Fibroblast of skin of back (primary cell): ENCODE measurements at places on chromosomes 2 and 18.

DNA sequence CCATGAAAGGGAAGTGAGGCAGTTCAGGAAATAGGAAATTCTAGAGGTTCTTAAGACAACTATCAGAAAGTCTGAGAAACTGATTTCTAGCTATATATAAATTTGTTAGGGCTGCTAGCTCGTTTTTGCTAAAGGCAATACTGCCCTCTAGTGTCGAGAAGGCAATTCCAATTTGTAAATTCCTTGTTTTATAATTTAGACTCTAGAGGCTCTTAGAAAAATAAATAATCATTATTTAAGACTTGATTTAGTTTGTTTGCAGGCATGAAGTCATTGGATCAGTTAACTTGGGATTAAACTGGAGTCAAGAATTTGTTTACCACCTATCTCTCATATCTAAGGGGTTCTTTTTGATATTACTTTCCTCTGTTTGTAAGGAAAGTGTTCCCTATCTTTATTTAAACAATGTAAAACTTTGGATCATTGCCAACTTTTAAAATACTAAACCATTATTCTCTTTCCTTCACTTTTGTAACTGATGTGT, 66.2 kb downstream of the ACVR2A start:
- DNase-seq, result peak; percentile 54

- DNase-seq, result no peak
Measured at GRCh38 chr18:59455728-59456276, 96.7 kb upstream of the LMAN1 start.

DNA sequence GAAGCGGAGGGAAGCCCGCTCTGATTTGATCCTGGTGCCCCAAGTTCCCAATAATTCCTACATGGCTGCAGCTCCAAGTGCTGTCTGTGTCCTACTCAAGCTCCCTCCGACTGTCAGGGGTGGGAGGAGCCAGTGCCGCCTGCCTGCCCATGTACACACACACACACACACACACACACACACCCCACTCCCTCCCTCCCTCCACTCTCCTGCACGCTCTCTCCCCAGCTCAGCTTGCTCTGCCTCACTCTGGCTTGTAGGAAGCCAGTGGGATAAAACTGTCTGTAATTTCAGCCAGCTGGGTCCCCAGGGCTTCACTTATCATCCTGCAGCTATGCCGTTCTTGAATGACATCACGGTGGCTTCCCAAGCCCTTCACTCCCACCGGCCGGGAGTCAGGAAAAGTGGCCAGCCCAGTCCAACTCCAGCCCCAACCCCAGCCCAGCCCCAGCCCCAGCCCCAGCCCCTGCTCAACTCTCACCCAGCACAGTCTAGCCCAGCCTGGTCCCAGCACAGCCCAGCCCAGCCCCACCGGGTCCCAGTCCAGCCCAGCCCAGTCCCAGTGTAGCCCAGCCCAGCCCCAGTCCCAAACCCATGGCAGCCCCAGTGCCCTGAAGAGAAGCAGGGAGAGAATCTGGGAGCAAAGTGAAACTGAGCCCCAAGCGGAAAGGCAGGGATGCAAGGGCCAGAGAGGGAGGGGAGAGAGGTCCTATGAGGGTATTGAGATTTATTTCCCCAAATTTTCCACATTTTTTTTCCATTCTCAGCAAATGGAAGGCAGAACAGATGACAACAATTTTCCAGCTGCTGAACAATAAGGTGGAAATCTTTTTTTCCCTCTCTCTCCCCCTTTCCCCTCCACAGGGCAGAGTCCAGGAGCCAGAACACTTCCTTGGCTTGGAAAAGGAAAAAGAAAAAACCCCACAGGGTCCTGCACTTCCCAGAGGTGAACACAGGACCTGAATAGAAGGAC, 144.0 kb downstream of the TNS1 start:
- DNase-seq, result peak; percentile 100

DNA sequence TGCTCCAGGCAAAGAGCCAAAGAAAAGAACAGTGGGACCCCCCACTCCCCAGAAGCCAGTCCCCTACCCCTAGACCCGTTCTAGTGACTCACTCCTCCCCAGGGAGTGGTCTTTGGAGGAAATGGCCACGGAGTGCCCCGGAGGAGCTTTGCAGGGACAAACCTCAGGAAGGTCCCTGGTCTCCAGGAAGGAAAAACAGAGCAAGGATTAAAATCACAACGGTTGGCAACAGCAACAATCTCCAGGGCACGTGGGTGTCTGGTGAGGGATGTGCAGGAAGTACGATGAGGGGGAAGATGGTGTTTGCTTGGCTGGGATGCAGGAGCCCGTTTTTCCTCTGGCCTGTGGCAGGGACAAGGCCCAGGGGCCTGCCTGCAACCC, 135.0 kb downstream of the SMAD2 start:
- peak; percentile 13 for DNase-seq

DNA sequence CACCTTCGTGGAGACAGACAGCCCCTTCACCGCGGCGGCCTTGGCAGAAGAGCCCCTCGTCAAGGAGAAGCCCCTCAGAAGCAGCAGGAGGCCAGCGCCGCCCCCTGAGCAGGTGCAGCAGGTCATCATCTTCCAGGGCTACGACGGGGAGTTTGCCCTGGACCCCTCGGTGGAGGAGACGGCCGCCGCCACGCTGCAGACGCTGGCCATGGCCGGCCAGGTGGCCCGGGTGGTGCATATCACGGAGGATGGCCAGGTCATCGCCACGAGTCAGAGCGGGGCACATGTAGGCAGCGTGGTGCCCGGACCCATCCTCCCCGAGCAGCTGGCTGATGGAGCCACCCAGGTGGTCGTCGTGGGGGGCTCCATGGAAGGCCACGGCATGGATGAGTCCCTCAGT, 145.7 kb downstream of the PTGR3 start:
- no peak for DNase-seq

DNA sequence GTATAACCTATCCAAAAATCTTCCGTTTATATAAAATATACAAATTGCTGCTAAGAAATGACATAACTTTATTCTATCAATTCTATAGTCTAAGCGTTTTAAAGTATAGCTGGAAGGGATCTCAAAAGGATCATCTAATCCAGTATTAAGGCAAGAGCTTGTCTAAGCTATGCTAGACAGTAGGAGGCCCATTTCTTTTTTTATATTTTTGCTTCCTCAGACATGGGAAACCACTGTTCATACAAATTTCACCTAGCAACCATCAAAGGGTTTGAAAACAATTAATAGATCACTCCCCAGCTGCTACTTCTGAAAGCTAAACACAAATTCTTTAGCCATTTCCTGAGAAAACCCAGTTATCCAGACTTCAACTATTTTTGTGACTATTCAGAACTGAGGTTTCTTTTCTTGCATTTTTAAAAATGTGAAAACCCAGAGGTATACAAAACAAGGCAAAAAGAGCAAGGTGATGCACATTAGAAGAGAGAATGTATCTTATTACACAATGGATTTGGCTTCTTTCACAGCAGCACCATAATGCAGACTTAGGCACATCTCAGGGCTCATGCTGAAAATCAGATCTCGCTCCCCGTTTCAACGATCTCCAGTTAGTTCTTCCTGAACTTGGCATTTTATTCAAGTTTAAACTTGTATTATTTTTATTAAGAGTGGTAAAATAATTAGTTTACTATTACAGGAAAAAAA, 274.4 kb downstream of the LRP1B start:
- no peak for DNase-seq

DNA sequence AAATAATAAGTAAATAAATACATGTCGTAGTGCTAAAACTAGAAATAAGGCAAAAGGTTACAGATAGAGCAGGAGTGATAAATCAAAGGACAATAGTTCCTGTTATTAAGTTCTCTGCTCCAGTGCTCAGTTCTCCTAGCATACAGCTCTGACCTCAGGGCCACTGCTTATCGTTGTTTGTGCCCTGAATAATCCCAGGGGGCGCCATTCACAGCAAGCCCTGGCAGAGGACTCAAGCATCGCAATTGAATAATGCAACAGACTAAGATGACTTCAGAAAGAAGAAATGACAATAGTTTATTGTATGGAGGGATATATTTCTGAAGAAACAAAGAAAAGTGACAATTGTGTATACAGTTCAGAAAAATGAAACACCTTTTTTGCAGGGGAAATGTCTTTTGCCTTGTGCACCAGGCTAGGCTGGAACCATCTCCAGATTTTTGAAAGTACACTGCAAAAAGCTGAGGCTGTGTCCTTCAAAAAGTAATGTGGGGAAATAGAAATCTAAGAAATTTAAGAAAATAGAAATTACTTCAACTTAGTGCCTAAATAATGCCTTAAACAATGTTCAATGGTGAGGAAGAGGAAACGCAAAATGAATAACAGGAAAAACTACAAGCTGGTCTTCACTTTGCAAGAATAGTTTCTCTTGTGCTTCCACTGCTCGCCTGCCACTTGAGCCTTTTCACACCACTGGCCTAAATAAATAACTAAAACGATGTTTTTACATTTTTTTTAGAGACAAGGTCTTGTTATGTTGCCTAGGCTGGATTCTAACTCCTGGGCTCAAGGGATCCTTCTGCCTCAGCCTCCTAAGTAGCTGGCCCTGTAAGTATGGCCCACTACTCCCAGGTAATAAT, 19.0 kb upstream of the CCNYL1 start:
- peak; percentile 39 for DNase-seq

DNA sequence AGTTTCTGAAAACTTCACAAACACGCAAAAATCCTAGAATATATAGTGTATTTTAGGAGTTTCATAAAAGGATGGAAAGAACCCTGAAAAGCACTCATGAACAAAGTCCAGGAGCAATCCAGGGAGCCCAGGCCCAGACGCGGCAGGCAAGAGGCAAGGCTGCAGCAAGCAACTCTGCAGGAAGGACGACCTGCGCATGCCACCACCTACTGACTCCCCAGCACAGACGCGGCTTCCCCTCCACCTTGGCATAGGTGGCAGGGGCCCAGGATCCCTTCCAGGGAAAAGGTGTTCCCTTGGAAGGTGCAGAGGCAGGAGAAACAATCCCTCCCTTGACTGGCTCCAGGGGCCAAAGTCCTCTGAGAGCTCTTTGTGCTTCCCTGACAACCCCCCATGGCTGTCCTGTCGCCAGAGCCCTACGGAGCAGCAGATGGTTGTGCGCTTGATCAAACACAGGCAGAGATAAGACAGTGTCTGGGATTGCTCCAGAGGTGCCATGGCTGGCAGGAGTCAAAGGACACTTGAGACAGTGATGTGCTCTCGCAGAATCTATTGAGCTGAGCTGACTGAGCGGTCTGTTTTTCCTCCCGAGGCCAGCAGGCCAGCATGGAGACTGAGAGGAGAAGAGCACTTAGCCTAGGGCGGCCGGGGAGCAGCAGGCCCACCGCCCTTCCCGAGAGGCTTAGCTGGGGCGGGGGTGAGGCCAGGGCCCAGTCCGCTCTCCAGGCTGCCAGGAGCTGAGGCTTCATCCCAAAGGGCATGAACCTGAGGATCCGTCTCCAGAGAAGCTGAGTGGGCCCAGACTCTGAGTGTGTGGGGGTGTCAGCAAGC, 10.8 kb upstream of the AMER3 start:
- no peak for DNase-seq

GRCh38 chr2:138922973-138923563, 142.9 kb upstream of the NXPH2 start:
- DNase-seq, result peak; percentile 45

GRCh38 chr18:35178260-35178659, 62.6 kb upstream of the ZNF397 start:
- DNase-seq, result peak; percentile 62

DNA sequence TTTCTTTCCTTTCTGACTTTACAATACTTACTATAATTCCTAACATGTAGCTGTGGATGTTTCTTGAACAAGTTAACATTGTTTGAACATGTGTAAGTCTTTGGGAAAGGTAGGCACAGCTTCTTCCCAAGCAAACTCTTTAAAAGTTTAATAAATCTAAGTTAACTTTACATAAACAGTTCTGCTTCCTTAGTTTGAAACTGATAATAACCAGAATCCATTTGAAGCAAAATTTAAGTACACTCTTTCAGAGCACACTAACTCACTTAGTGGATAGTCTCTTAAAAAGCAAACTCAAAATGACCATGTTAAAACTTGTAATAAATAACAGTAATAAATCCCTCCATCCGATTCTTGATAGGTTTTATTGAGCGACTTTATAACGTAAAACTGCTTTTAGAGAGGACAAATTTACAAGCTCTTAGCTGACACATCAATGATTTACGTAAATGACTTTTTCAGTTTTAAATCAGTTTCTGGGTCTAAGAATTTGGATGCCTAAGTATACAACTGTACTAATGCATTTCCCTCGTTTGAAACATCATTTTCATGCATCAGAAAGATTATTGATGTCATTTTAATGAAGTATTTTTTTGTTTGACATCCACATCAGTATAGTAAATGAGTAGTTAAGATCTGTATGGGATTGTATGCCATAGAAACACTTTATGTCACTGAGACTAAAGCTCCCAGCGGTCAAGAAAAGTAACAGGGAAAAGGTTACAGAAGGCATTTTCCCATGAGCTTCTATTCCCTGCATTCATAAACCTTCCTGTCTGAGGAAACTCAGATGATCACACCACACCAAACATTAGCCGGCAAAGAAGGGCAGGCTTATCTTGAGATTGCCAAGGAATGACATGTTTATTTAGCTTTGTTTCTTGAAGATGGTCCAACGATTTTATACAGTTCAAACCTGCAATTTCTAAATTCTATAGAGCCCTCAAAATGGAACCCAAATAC, 67.5 kb downstream of the PDE1A start:
- DNase-seq, result no peak

DNA sequence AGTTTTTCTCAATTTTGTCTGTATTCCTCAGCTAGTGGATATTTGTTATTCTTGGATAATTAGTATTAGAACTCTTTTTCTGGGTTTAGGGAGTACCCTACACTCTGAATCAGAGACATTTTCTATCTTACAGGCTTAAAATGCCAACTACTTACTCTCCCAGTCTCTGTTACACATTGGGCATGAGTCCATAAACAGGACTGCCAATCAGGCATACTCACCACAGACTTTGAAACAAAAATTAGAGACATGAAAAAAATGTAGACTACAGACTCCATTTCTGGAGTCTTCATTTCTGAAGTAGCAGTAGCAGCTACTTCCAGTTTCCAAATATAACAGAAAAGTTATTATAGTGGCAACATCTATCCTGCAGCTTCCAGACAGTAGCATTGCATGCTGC, 279.7 kb downstream of the MBD5 start:
- DNase-seq, result peak; percentile 66

GRCh38 chr2:234377761-234378391, 119.0 kb downstream of the ARL4C start:
- peak; percentile 99 for DNase-seq

- no peak for DNase-seq
Measured at GRCh38 chr2:231270221-231271114, 72.0 kb downstream of the ARMC9 start.

DNA sequence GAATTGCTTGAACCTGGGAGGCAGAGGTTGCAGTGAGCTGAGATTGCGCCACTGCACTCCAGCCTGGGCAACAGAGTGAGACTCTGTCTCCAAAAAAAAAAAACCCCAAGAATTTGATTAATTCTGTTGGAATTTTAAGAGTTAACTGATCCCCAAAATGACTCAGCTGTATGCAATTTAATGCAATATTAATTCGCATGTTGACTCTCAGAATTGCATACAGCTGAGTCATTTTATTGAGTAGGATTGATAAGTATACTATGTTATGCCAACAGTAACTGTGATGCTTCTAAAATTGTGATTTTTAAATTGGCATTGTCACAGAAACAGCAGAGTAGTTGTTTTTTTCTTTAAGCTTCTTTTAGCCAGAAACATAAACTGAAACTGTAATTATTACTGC, 19.6 kb downstream of the MSH2 start:
- peak; percentile 83 for DNase-seq

- DNase-seq, result no peak
Measured at GRCh38 chr2:153156743-153157142, 321.8 kb downstream of the RPRM start.
